Fibroblast of skin of left quadriceps (primary cell): ENCODE measurements at places on chromosomes 3 and 15.
A peak's percentile ranks its signal among the peaks of the same experiment; 100 is the strongest.

GRCh38 chr3:140809316-140809715, 131.5 kb downstream of the TRIM42 start:
- no peak for DNase-seq

- no peak for DNase-seq
These were observed 35.6 kb upstream of the PPP4R2 start for GRCh38 chr3:72960812-72961518.

DNA sequence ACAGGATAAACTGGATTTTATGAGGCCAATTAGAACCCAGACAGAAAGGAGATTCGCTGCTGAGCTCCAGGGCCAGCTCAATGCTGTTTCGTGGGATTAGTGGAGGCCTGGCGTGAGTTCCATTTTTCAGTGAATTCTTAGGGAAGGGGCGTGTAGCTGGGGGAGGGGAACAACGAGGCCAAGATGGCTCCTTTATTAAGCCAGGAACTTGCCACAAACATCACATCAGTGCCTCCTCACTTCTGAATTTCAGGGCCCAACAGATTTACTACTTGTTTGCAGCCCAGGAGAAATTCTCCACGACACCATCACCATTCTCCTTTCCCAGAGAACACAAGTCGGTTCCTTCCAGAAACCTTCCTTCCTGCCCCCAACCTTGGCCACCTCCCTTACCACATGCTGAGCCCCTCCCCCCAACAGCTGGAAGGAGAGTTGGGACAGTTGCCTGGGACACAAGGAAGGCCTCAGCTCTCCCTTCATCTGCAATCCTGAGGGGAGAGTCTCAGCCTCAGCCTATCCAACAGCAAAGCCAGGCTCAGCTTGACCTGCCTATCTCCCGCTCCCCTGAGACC, 5.8 kb downstream of the IGDCC4 start:
- DNase-seq, result peak; percentile 52

DNA sequence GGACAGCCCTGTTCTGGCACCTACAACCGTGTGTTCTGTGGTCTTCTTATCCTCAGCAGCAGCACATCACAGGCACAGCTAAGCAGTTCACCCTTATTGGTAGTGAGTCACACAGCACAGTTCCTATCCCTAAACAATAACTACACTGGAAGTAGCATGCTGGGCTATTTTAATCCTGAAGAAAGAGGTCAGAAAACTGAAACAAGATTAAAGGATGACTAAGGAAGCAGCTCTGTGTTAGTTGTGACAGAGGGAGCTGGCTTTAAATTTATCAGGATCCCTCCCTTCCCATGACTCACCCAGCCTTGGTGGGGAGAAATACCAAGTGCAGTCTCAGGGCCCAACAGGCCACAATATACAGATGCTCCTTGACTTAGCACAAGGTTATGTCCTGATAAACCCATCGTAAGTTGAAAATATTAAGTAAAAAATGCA, 144.3 kb downstream of the ERC2 start:
- peak; percentile 59 for DNase-seq

GRCh38 chr15:47950447-47950846, 170.3 kb upstream of the SLC24A5 start:
- DNase-seq, result no peak

DNA sequence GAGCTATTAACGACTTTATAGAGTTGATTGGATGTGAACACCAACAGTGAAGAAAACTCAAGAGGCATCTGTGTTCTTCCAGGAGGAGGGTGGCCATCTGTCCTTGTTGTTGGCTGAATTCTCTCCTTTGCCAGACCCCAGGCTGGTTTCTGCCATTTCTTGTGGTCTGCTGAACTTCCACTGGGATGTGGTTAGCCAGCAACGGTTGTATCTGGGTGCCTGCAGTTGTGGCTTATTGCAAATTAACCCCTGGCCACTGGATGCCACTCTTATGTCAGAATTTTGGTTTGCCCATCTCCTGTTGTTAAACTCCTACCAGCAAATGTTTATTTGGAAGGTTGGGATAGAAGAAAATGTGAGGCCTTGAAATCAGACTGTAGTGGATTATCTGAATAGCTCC, 163.6 kb upstream of the TBC1D5 start:
- no peak for DNase-seq

GRCh38 chr15:86300390-86301125, 220.9 kb downstream of the AGBL1 start:
- DNase-seq, result no peak

- DNase-seq, result no peak
These were observed 147.7 kb upstream of the SATB1 start for GRCh38 chr3:18572809-18573208.

DNA sequence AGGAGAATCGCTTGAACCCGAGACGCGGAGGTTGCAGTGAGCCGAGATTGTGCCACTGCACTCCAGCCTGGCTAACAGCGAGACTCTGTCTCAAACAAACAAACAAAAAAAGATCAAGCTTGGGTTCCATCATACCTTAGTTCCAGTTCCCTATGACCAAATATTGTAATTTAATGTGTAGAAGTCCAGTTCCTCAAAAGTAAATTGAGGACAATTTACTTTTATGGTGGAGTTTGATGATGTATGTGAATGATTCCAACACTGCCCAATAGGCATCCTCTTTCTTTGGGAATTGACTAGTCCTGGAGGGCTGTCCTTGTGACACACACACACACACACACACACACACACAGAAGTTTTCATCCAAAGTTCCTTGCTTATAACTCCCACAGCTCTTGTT, 2.8 kb upstream of the PKM start:
- no peak for DNase-seq

GRCh38 chr3:115251509-115251908, 104.4 kb upstream of the ZBTB20 start:
- no peak for DNase-seq

- DNase-seq, result no peak
These were observed 115.8 kb upstream of the ARHGEF3 start for GRCh38 chr3:56917361-56918110.

GRCh38 chr3:125045194-125045593, 10.6 kb downstream of the HEG1 start:
- no peak for DNase-seq

GRCh38 chr3:29822071-29822470, 541.2 kb downstream of the RBMS3 start:
- DNase-seq, result peak; percentile 59

GRCh38 chr3:140031170-140031569, 96.2 kb downstream of the CLSTN2 start:
- no peak for DNase-seq

DNA sequence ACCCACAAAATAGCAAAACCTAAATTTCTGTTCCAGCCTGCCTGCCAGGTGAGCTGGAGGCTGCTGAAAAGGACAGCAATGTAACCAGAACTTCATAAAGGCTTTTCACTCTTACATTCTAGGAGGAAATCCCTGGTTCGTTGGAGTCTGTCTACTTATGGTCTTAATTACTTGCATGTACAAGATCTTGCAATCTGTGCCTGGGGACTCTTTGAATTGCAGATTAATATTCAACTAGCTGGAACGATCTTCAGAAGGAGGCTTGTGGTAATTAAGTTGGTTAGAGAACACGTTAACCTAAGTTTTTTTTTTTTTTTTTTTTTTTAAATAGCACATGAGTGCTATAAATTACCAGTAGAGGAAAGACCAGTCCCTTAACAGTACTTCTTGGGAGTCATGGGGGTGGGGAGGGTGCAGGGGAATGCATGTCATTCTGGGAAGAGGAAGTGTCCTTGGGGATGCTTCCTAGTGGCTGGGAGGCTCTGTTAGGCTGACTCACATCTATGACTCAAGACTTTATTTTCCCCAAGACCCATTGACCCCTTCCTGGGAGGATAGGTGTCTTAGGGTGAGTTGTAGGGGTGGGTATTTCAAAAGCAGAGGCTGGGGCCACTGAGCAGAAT, 139.8 kb downstream of the RAB11A start:
- DNase-seq, result no peak

- DNase-seq, result no peak
These were observed 8.2 kb downstream of the IGDCC3 start for GRCh38 chr15:65369651-65370050.

- no peak for DNase-seq
These were observed at the start of gene CTDSPL for GRCh38 chr3:37861620-37862041. Gene CTDSPL, plus strand, starts transcription at chr3:37861880. Its CDS starts 320 bp downstream, at chr3:37862200.
